ENCODE measurements at places on chromosomes 5 and 9.

- no peak for DNase-seq
These were observed 213.4 kb downstream of the MARCHF11 start for GRCh38 chr5:15966066-15966640.

DNA sequence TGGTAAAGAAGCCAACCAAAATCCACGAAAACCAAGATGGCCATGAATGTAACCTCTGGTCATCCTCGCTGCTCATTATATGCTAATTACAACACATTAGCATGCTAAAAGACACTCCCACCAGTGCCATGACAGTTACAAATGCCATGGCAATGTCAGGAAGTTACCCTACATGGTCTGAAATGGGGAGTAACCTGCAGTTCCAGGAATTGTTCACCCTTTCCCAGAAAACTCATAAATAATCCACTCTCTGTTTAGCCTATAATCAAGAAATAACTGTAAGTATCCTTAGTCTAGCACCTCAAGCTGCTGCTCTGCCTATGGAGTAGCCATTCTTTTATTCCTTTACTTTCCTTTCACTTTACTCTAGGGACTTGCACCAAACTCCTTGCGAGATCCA lies 160.6 kb downstream of the EFNA5 start:
- DNase-seq = no peak

DNA sequence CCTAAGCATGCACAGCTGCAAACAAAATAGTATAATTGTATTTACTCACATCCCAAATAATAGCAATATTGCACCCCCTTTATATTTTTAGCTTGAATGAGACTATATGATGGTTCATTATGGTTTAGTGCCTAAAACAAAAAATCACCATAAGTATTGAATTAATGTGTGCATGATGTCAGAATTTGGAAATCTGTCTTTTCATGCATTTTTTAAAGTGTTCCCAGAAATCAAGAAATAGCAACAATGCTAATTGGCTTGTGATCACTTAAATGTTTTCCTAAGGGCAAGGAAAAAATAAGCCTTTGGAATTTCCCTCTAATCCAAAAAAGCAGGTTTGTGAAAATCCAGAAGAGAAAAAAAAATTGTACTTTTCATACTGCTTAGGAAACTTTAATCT lies 50.9 kb upstream of the ITGA2 start:
- no peak for DNase-seq

DNA sequence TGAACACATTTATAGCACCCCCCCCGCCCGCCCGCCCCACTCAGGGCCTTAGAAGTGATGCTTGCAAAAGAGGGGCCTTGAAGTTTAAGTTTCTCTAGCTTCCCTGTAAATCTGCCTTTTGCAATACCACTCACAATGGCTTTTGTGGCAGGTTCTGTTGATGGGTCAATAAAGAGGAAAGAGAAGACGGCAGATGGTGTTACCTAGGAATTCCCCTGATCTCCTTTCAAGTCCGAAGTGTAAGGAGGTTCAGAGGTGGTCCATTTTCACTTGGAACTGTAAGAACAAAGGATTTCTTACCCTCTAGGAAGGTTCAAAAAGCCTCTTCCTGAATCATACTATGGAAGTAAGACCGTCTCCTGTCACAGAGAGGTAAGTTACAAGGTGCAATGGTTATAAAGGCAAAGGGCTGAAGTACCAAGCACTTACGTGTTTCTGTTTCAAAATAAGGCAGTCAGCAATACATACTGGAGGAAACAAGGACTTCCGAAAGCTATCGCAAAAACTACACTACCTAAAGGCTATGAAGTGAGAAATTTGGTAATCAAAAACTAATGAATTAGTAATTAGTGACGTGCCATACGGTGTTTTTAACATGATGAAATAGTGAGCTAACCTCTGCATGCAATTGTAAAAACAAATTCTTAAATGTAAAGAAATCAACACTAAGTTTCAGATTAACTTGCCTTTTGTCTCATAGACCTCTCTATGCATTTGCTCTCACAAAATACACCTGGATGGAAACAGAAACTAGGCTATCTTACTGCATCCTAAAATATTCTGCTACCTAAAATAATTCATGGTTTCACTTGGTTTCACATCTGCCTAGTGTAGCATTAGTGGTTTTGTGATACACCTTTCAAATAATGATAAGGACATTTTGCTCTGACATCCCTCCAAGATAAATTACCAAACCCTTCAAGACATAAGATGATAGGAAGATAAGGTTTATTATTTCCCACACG lies 589.4 kb upstream of the FAM174A start:
- DNase-seq = no peak

DNA sequence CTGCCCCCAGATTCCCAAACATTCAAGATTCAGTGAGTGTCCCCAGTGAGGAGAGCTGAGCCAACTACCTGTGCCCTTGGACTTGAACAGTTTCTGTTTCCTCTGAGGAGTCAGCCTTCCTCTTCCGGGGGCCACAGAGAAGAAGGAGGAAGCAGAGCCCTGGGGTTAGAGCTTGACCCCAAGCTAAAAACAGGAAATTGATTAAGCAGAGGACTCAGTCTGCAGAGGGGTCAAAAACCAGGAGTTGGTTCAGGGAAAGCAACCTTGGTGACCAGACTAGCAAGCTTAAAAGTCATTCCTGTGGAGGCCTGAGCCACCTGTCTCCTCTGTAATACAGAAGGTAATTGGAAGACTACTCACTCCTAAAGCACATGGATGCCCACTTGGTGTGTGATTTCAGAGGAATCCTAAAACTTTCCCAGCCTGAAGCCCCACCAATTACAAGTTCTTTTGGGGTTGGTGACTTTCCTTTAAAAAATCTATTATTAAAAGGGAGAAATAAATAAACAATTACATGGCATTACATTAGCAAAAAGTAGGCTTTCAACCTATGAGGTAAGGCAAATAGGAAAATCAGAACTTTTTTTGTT lies 64.2 kb upstream of the SELENOP start:
- DNase-seq = no peak

- DNase-seq = no peak
These were observed 19.6 kb downstream of the SH2D3C start for GRCh38 chr9:127758843-127759242.

GRCh38 chr9:98481676-98482075 lies 226.2 kb upstream of the TBC1D2 start:
- no peak for DNase-seq

- no peak for DNase-seq
These were observed 89.3 kb downstream of the SEMA5A start for GRCh38 chr5:9456435-9457042.

DNA sequence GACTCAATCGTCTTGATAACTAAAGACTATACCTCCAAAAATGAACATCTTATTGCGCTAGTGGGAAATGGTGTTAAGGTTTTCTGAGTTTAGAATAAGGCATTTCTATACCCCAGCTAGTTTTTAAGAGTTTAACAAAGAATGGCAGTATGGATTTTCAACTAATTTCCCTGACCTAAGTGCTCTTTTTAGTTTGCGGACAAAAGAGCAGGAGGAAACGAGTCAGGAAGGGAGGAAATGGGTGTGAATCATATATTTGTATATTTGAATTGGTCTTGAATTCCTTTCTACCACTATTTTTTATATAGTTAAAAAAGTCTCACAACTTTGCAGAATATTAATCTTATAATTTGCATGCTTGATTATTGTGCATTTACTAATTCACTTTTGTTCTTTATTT lies 516.3 kb upstream of the ZNF608 start:
- no peak for DNase-seq

GRCh38 chr5:84287951-84288350 lies 96.7 kb downstream of the EDIL3 start:
- DNase-seq = no peak

DNA sequence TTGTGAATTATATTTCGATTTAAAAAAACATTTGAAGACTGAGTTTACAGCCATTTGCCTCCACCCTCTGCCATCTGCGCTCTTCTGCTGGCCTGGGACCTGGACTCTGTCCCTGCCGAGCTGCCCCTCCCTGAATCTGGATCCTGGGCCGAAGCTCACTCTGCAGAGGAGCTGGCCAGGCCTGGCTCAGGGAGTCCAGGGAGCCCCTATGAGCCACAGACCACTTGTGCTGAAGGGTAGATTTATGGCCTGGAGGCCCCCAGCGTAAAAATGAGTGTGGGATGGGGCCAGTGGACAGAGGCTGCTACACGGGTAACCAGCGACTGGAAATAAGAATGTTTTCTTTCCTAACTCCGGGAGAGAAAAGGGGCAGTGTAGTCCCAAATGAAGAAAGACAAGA lies 129.8 kb downstream of the FGF18 start:
- no peak for DNase-seq

GRCh38 chr9:130576176-130576575 lies 3.2 kb upstream of the FUBP3 start:
- no peak for DNase-seq

DNA sequence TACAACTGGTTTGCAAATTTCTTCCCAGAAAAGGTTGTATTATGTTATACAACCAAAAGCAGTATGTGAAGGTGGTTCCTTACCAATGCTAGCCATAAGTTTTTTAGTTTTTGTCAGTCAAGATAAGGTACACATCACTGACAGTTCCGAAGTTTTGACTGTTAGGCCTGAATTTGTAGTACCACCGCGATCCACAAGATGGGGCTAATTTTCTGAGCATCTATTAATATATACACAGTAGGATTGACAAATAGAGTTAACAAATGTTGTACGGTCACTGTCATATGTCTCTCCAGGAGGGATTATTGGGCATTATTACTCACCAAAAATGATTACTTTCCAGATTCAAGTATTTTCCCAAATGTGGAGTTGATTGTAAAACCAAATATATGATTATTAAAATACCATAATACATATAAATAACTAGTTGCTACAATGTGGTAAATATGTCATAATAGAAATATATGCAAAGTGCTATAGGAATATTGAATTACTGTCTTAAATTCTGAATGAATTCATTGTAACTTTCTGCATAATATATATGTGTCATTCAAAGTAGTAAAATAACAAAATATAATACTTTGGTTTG lies 28.4 kb upstream of the LRRC19 start:
- peak; percentile 81 for DNase-seq

GRCh38 chr9:557601-558201 lies 283.8 kb upstream of the DMRT1 start:
- no peak for DNase-seq

GRCh38 chr5:16134204-16134603 lies 45.4 kb downstream of the MARCHF11 start:
- DNase-seq = no peak

DNA sequence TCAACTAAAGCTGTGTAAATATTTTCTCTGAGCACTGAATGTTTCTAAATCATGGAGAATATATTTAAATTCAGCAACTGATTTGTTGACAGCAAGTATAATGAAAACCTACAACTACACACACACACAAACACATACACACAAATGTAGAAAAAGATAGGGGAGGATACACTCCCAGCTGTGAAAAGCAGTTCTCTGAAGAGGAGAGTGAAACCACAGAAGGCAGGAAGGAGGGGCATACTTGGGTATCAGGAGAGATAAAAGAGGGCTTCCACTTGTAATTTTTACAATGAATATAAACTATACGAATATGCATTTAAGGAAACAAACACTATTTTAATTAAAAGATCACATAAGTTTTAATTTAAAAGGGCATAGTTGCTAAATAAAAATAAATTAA lies 227.8 kb upstream of the SLC24A2 start:
- DNase-seq = no peak

DNA sequence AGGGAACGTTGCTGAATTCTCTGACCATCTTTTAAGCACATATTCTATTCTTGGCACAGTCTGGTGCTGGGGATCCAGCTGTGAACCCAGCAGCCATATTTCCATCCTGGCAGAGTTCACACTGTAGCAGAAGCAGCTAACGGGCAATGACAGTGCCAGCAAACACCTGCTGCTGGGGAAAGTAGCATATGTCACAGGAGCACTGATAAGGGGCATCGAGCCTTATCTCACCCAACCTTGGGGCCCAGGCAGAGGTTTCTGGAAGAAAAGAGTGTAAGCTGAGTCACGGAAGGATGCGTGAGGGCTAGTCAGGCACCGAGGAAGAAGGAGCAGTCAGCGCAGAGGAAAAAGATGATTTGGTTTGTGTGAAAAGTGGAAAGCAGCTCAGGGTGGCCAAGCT lies 1.1 kb downstream of the NDOR1 start:
- no peak for DNase-seq

DNA sequence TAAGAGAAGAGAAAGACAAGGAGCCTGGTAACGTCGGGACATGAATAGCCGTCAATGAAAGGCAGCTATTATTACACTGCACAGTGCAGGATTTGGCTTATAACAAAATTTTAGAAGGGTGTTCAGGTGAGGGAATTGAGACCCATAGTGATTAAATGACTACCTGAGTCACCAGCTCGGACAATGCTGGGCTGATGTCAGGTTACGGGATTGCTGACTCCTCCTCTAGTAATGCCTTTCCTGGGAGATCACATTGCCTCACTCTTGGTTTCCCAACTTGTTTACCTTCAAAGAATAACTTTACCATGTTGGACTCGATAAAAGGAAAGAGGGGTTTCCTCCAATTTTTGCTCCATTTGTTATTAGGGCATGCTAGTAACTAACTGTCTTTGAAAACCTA lies 132.6 kb downstream of the GHR start:
- no peak for DNase-seq

DNA sequence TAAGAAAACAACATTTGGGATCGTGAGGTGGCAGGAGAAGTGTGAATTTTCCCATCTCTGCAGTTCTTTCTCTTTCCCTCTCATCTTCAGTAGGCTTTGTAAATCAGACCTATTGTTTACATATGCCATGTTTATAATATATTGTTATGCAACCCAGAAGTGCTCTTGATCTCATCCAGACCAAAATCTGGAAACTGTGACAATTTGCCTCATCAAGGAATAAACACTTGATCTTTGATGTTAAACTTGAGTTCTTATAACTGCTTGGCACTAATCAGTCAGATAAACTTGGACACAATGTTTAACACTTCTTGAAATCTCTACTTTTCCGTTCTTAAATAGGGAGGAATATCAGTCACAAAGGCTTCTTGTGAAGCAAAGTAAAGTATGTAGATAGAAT lies 384.7 kb downstream of the DMRT2 start:
- DNase-seq = no peak

GRCh38 chr9:86122311-86122710 lies 23.0 kb upstream of the GOLM1 start:
- DNase-seq = no peak

- DNase-seq = no peak
These were observed 28.0 kb upstream of the SH3RF2 start for GRCh38 chr5:145908206-145908960.

DNA sequence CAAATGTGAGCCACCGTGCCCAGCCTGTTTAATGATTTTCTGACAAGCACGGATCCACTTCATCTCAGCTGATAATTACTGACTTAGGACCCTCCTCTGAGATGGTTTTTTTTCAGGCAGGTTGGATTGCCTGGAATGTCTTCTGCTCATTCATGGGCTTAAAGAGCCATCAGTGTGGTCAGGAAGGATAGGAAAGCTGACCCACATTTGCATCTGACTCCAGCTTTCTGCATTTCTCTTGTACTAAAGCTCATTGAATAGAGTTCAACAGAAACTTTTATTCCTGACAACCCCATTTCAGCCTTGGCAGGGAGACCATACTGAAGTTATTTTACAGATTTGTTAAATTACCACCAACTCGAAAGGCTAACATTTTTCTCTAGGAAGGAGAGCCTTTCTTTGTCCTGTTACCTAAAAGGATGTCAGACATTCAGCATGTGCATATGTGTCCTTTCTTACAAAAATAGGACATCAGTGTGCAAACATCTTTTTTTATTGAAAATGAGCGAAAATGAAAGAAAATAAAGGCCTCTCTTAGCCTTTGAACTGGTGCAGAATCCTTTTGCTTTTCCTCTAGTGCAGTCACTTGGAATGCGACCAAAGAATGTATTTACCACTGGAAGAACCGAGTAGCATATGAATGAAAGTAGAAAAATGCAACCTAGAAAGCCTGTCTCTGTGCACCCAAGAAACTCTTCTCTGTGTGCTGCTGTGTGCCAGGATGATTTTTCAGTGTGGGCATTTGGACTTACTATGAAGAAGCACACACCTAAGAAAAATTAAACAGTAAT lies 26.6 kb downstream of the ADCY2 start:
- DNase-seq = no peak

All from stimulated activated CD8-positive, alpha-beta memory T cell treated with anti-CD3 and anti-CD28 coated beads, Interleukin-4, amount 100 ng/mL, for 48 hours (primary cell).